Hepatic stellate cell (primary cell): ENCODE measurements at places on chromosomes 2 and 18.

DNA sequence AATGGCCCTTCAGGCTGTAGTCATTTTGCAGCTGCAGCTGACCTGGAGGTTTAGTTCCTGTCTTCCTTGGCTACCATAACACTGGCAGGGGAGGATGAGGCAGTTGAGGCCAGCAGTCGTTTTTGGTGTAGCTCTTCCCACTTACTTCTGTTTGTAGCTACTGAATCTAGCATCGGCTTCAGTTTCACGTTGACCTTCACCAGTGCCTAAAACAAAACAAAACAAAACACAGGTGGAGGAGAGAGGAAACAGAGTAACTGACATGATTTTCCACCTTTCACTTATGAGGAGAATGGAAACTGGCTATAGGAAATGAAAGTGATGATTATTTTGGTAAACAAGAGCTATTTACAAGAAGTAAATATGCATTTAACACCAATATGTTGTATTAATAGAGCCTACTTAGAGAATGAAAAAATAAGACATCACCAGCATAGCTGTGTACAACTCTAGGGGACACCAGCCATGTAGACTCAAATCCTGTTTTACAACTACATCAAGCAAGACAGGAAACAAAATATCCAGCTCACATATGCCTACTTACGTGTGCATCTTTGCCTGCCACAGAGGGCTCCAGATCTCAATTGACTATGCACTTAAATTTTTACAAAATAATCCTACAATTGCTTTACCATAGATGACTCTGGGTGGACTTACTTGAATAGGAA lies 236.9 kb downstream of the AGPS start:
- DNase-seq, result no peak

- peak; percentile 11 for DNase-seq
These were observed 65.9 kb downstream of the CDH20 start for GRCh38 chr18:61398961-61399705.

DNA sequence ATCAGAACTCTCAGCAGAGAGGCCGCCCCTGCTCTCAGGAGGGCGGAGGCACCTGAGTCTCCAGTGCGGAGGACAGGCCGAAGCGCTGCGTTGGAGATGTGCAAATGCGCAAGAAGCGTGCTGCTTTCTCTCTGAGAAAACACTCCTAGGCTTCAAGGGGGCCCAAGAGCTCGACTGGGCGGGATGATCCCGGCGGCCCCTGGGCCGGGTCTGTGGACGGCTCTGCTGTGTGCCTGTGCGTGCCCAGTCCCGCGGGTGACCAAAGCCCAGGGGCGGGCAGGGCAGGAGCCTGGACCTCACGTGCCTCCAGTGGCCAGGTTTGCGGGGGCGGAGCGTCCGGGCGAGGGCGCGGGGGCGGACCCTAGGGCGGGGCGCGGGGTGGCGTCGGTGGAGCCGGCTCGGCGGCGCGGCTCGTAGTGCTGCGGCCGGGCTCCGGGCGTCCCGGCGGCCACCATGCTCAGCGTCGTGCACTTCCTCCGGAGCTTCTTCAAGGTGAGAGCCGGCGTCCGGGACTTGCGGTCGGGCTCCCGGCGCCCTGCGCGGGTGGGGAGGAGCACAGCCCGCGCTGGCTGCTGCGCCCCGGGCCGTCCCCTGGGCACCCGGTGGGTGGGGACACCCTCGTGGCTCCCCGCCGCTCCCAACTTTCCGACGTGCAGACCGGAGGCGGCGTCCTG lies at the start of gene ARHGEF4:
Gene ARHGEF4 (plus strand): TSS at position 414 of the 674 bp plus-strand sequence. CDS start 40 bp downstream, at position 454.
- no peak for DNase-seq

- peak; percentile 29 for DNase-seq
These were observed 35.8 kb upstream of the AFF3 start for GRCh38 chr2:100178085-100178788.

- DNase-seq, result no peak
These were observed 690.4 kb downstream of the RNF144A start for GRCh38 chr2:7607441-7608173.

- DNase-seq, result no peak
These were observed 284.0 kb upstream of the CWC22 start for GRCh38 chr2:180291060-180291459.

- no peak for DNase-seq
These were observed 25.6 kb downstream of the FAP start for GRCh38 chr2:162217598-162217997.

- DNase-seq, result no peak
These were observed 85.6 kb downstream of the TFCP2L1 start for GRCh38 chr2:121199281-121200010.

GRCh38 chr18:13375302-13376255 lies 157.0 kb downstream of the LDLRAD4 start:
- DNase-seq, result peak; percentile 82

DNA sequence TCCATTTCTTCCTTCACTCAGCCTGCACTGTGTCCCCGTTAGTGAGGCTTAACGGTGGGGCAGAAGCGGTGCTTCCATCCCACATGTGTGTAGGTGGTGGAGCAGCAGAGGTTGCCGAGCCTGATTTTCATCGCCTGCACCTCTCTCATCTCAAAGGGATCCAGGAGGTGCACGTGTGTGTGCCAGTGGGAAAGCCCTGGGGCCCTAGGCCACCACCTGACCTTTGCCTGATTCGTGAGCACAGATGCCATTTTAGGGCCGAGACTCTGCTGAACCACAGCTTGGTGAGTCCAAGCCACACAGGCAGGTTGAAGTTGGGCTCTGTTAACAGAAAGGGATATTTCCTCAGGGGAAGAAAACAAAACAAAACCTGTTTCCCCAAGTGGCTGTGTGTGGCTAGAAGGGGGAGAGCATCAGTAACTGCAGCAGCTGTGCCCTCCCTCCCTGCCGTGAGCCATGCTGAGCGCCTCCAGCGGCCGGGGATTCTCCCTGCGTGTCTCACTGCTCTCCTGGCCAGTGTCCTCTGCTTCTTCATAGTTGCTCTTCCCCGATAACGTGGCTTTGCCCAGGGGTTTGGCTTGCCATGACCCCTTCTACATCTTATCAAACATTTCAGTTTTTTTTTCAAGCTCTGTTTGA lies 81.5 kb downstream of the MAPRE2 start:
- no peak for DNase-seq

- no peak for DNase-seq
These were observed 30.3 kb downstream of the MGAT5 start for GRCh38 chr2:134284119-134284670.
